ENCODE measurements at places on chromosomes 6 and 20.

DNA sequence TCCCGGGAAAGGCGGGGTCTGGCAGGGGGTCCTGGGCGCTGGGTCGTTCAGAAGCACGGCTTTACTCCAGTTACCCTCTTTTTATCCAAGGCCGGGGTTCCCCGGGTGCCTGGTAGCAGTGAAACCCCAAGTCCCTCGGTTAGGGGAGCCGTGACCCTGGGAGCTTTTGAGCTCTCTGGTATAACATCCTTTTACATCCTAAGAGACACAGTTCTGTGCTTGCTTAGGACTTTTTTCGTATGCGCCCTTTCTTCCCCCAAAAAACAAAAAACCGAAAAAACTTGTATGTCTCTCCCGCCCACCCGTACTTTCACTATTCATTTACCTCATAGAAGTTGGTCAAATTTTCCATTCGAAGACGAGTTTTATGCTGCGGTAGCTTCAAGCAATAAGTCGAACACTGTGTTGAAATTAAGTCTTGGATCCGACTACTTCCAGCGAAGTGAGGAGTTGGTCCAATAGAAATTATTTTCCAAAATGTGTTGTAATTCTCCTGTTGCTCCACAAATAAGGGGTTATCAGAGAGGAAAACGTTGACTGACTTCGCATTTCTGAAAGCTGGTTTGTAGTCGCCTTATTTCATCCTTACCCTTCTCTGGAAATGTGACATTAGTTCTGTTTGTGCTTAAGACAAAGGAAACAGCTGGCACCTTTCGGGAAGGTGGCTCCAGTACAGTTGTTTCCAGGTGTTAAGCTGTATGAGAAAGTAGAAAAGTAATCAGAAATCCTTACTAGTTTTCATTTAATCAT, 816 bp upstream of the MAN1A1 start:
- peak; percentile 61 for DNase-seq

GRCh38 chr6:166342349-166343149, at the start of gene SFT2D1:
TSS of gene SFT2D1 (minus strand) at chr6:166342545. CDS start at chr6:166342481, 64 bp downstream.
- DNase-seq = peak; percentile 60

DNA sequence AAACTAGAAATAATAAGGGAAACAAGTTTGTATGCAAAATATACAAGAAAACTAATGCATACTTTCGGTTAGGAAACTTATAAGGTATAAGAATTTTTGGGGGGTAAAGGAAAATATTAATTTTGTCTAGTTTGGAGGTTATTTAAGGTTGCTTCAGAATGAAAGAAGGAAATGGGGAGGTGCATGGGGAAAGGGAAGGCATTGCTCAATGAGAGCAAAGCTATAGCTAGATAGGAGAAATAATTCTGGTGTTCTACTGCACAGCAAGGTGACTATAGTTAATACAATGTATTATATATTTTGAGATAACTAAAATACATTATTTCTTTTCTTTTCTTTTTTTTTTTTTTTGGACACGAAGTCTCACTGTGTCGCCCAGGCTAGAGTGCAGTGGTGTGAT, 5.4 kb upstream of the MYMX start:
- DNase-seq = no peak

DNA sequence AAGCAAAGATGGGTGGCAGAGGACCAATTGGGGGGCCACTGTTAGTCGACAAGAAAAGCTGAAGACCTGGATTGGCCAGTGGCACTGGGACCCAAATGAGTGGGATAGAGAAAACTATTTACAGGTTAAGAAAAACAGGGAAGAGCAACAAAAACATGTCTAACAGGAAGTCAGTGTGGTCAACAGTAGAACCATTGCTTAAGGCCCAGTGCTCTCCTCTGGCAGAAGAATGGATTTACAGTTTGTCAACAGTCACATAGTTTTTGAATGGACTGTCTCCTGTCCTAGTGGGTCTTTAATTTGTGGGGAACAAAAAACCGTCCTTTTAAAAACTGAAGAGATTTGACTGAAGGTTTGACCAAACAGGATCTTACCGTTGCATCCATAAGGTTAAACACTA, 12.1 kb upstream of the WTAP start:
- no peak for DNase-seq

DNA sequence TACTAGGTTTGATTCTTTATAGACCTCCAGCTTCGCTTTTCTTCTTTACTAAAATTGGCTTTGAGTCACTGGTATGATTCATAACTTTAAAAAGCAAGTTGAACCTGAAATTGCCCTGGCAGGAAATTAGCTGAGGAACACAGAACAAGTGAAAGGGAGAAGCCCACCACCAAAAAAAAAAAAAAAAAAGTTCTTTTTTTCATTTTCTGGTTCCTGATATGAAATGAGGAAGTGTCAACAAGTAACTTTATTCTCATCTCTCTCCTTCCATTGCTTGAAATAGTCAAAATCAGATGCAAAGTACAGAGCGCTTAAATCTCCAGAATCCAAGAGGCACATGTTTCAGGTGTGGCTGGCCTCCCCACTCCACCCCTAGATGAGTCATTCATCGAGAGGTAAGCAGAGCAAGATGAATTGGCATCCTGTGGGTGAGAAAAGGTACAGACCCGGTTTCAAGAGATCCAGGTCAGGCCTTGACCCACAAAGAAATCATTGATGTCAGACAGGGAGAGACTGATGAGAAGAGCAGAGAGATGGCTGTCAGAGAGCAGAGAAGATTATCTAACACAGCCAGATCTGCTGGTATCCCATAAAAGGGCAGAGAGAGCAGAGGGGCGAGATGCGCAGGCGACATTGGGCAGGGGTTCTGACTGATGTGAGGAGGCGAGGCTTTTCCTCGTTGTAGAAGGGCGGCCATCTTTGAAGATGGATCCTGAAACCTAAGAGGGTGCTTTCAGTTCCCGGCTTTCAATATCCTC, 54.8 kb upstream of the MBOAT1 start:
- no peak for DNase-seq

DNA sequence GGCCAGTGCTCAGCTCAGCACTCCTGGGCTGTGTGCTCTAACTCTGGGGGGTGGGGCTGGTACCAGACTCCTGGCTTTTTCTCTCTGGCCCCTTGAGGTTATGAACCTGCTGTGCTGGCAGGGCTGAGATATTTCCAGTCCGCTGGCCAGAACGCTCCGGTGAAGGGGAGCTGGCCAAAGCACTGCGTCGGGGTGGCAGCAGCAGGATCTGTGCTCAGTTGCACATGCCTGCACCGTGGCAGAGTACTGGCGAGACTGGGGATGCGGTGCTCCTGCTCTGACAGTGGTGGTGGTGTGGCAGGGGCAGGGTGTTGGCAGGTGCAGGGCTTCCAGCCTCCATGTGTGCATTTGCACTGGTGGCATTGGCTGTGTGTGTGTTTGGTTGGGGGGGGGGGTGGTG, 374.4 kb downstream of the PHF3 start:
- no peak for DNase-seq

All from activated CD4-positive, alpha-beta T cell treated with anti-CD3 and anti-CD28 coated beads for 4 hours (primary cell).